AG04450 (cell line): ENCODE measurements at places on chromosomes 4 and X.

- DNase-seq: no peak
These were observed 12.6 kb upstream of the IL13RA2 start for GRCh38 chrX:115029869-115030570.

GRCh38 chrX:7264399-7264798 is 116.4 kb upstream of the PUDP start:
- no peak for DNase-seq

DNA sequence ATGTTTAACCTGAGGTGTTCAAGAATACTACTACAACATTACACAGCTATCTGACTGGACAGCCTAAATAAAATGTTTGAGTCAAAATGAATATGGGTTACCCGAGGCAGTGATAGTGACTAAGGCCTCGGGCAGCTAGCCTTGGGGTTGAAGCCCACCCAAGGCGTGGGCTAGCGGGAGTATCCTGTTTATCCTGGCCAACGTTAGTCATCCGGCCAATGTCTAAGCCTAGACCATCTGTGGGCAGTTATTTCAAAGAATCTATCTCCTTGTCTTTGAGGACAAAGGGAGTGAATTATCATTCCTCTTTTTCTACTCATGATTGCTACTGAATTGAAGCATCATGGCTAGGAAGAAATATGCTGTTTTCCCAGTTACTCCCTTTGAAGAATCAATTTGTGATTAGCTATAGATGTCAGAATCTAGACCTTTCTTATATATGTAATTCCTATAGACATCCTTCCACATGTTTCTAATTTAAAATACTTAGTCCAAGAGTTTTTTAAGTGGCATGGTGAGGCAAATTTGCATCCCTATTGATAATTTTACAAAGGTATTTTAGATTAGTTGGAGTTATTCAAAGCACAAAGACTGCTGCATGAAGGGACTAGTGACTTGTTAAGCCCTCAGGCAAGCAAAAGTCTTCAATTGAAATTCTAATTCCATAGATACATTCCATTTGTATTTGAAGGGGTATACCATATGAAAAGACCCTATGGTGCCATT is 6.0 kb upstream of the PDGFC start:
- DNase-seq: peak; percentile 90

GRCh38 chr4:19924761-19925160 is 326.9 kb upstream of the SLIT2 start:
- no peak for DNase-seq

GRCh38 chr4:14772388-14772787 is 229.9 kb upstream of the CPEB2 start:
- DNase-seq: no peak

DNA sequence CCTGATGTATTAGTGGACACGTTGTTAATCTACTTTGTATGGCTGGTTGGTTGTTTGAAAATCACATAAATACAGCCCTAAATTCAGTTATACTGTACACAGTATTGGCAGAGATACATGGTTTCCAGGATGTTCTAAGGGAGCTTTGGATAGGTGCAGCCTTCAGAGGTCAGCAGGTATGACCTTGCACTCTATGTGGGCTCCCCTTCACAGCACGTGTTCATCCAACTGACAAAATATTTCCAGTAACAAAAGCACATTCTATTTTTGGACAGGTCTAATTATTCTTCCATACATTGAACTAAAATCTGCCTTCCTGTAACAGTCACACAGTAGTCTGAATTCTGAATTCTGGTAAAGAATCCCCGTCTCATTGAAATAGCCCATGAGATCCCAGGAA is 92.8 kb upstream of the RAPGEF2 start:
- no peak for DNase-seq

- no peak for DNase-seq
These were observed 111.5 kb downstream of the TAB3 start for GRCh38 chrX:30777575-30777974.

GRCh38 chr4:95510145-95510544 is 38.6 kb downstream of the UNC5C start:
- DNase-seq: no peak

GRCh38 chr4:6198278-6198677 is 2.1 kb downstream of the JAKMIP1 start:
- no peak for DNase-seq

- DNase-seq: no peak
These were observed 252.5 kb downstream of the DTHD1 start for GRCh38 chr4:36533944-36534343.

- DNase-seq: no peak
These were observed 81.0 kb downstream of the SORBS2 start for GRCh38 chr4:185730849-185731608.

DNA sequence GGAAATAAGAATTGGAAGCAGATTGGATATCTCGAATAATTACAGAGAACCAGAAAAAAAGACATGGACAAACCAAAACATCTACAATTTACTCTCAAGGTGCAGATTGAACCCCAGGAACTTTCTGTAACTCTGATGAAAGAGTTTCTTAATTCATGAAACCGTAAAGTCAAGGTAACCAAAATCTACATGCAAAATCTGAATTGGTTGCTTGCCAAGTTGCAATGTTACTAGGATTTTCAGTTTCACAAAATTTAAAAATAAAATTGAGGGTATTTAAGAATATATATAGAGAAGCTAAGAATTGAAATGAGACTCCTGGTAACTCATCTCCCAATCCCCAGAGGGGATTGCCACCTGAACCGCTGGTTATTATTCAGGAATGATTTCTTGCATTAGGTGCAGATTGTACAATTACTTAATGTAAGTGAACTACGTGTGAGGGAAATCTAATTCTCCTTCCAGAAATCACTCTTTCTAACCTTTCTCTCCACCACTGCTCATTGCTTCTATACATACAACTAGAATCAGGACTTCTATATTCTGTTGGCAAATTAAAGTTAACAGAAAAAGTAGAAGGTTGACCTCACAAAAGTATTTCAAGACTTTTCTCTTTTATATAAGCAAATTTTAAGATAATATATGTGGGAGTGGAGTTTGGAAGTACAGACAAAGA is 221.5 kb upstream of the NDST4 start:
- DNase-seq: no peak

GRCh38 chr4:13541720-13542576 is 2.4 kb downstream of the NKX3-2 start:
- DNase-seq: no peak

- no peak for DNase-seq
These were observed 74.5 kb upstream of the PAQR3 start for GRCh38 chr4:79013756-79014155.

GRCh38 chrX:136761421-136761820 is 19.3 kb downstream of the ARHGEF6 start:
- DNase-seq: no peak

- DNase-seq: no peak
These were observed 74.1 kb upstream of the FAM9B start for GRCh38 chrX:9108054-9108453.

DNA sequence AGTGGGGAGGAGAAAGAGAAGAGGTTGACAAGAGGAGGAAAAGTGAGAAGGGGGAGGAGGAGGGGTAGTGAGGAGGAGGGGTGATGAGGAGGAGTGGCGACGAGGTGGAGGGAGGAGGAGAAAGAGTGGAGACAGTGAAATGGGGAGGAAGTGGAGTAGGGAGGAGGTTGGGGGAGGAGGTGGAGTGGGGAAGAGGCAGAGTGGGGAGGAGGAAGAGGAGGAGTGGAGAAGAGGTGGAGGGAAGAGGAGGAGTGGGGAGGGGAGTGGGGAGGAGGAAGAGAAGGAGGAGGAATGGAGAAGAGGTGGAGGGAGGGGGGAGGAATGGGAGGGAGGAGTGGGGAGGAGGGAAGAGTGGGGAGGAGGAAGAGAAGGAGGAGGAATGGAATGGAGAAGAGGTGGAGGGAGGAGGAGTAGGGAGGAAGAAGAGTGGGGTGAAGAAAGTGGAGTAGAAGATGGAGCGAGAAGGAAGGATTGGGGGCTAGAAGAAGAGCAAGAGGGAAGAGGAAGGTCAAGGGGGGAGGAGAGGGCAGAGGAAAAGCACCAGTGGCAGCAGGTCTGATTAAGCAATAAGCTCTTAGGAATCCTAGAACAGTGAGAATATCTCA is 50.0 kb upstream of the MTNR1A start:
- no peak for DNase-seq
